ENCODE measurements at places on chromosomes 7 and 10.

GRCh38 chr7:1721047-1721690 is 51.1 kb downstream of the ELFN1 start:
- no peak for DNase-seq

DNA sequence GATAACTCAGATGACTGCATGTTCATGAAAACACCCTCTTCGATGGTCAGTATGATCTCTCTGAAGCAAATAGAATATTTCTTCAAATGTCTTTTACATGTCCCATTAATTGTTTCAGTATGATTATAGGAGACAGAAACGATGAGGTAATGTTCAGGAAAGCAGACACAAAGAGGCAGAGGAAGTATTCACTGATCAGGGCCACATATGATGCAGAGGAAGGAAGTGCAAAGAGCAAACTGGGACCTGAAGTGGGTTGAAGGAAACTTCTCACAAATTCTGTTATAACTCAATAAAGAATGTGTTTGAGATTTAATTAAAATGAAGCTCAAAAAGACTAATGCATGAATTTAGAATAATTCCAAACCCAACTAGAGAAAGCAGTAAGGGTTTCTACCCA is 70.5 kb downstream of the TES start:
- no peak for DNase-seq

DNA sequence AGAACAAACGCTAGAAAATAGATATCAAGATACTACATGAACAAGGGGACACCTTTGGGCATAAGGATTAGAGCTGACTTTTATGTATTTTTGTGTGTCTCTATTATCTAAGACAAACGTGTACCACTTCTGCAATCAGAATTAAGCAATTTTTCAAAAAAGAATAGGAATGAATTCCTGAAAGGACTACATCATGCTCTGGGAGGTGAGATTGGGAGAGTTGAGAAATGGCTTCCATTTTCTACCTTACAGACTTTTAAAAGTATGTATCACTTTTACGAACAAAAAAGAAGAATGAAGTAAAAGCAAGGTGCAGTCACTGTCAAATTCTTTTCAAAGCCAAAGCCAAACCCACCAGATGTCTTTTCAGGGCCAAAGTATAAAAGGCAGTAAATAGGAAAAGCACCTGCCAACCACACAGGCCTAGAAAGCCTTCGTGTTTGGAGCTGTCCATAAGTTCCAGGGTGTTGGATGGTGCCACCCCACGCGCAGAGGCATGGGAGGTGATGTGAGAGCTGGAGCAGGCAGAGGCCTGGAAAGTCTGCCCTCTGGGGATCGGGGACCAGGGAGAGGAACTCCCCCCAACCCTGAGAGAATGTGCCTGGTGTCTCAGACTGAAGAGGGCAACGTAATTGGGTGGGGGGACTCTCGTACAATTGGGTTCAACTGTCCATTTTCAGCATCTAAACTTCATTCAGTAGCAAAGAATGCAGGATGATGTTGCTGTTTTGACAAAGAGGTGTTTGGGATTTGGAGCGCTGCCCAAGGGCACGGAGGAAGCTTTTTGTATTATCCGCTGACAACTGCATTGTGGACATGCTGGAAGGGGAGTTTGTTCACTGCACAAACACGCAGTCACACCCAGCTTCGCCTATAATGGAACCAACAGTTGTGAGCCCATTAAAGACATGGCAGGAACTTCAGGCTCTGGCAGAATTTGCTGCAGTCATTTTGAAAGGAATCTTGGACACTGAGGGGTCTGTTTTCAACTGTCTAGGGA is 17.6 kb upstream of the CTBP2 start:
- DNase-seq, result no peak

- DNase-seq, result no peak
These were observed 89.6 kb downstream of the FOXL3 start for GRCh38 chr7:379456-380138.

DNA sequence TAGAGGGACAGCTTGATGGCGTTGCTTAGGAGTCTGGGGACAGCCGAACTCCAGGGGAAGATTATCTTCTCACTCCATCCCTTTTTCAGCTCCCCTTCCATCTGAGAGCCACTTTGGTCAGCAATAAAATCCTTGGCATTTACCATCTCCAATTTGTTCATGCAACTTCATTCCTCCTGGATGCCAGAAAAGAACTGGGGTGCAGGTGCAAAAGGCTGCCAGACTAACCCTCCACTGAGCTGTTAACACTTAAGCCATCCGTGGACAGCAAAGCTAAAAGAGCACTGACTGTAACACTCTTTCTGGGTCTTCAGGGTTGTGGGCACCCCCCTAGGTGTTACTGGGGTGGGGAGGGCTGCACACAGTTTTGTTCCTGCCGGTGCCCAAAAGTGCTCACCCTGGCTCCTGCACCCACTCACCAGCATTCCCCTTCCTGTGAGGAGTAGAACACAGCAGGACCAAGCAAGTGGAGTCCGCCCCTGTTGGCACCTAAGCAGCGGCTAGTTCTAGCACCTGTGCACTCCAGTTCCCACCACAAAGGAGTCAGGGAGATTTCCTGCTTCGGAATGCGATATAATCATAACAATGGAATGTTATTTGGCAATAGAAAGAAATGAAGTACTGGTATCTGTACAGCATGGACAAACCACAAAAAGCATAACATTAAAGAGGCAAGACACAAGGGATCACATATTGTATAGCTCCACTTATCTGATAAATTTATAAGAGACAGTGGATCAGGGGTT is 95.1 kb downstream of the NPY start:
- no peak for DNase-seq

DNA sequence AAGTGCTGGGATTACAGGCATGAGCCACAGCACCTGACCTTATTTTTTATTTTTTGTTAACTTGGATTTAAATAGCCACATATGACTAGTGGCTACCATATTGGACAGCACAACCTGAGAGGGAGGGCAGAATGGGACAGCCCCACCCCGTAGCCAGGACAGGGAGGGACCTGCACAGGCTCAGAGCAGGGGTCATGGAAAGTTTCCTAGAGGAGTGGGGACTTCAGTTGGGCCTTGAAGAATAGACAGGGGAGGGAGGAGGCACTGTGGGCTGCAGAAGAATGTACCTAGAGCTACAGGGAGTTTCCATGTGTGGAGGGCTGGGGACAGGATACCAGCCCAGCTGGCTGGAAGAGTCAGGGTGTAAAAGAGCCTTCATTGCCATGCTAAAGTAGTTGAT is 8.8 kb downstream of the TRIM8 start:
- no peak for DNase-seq

- DNase-seq, result no peak
These were observed 15.0 kb upstream of the GFRA1 start for GRCh38 chr10:116287906-116288501.

DNA sequence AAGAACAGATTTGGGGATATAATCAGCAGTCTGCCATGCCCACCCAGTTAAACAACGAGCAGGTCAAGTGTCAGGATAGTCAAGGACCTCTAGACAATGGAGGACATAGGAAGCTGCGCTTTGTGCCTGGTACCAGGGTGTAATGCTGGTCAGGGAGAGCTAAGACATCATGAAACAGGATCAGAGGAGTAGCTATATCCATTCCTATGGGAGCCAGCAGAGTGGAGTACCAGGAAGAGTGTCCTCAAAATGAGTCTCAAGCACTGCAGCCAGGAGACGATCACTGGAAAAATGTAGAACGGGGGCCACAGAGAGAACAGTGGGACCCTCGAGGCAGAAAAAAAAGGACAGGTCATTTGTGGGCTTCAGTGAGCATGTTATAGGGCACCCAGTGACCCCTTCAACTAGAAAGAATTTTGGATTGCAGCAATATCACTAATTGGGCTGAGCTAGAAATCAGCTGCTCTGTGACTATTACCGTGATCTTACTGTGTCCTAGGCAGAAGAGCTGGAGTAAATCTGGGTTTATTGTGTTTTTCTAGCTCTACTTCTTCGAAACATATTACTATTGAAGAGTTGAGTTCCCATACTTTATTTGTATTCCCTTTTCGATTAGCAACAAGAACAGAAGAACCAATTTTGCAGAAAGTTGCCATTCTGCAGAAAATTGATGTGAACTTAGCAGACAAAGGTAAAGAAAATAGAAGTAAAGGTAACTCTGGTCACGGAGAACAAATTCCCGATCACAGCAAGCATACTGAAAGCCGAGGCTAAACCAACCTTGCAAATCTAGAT is 319.6 kb downstream of the AHR start:
- DNase-seq, result no peak

GRCh38 chr10:48444266-48444665 is 137.8 kb downstream of the MAPK8 start:
- no peak for DNase-seq

GRCh38 chr10:13883636-13884444 is 297.1 kb downstream of the PRPF18 start:
- DNase-seq, result no peak

DNA sequence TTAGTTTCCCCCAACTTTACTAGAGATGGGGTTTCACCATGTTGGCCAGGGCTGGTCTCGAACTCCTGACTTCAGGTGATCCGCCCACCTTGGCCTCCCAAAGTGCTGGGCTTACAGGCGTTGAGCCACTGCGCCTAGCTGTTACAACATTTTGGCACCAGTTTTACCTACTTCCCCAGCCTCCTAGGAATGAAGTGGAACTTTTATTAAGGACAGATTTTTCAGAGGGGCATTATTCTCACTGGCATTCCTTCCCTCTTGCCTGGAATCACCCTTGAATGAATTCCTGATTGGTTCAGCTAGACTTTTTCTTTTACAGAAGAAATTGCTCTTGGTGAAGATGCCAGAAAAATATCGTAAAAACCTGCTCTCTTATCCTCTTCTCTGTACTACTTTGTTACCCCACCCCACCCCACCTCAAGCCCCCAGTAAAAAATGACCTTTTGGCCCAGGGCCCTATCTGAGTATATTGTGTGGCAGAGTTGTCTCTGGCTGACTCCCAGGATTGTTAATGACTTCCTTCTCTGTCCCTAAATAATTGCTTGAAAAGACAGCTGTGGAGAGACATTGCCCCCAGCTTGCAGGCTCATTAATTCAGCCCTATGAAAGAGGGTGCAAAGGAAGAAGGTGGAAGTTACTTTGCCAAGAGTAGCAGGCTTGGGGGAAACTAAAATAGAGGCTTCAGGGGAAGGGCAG is 189.6 kb downstream of the AUTS2 start:
- DNase-seq, result no peak

DNA sequence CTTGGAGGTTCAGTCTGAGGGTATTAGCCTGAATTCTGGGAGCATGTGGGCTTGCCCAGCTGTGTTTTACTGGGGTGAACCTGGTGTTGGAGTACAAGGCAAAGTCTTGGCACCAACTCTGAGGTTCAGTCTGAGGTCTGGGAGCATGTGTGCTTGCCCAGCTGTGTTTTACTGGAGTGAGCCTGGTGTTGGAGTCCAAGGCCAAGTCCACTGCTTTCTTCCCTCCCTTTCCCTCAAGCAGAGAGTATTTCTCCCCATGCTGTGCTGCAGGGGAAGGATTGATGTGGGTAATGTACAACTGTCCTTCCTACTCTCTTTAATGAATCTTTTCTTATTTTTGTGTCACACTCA is 236.1 kb downstream of the NXPH1 start:
- DNase-seq, result no peak

DNA sequence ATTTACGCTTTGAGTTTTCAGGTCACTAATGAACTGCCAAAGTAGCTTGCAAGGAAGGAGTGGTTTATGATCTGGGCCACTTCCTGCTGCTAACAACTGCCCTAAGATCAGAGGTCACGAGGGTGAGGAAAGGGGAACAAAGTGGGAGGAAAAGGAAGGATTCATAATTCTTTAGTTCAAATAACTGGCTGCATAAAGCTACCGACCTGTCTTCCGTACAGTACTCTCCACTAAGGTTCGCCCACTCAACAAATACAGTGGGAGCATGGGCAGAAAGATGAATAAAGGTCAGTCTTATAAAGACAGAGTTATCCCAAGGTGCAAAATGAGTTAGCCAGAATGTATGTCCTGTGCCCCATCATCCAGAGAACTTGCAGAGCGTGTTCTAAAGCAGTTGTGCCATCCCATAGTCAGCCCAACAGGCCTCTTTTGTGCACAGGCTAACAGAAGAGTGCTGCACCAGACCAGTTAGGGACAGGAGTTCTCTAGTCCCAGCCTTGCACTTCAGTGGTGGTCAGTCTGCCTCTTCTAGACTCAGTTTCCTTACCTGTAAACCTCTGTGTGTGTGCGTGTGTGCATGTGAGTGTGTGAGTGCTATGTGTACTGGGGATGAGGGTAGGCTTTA is 65.9 kb downstream of the CREB3L2 start:
- DNase-seq, result no peak

GRCh38 chr7:48182718-48183369 is 11.6 kb downstream of the ABCA13 start:
- no peak for DNase-seq

DNA sequence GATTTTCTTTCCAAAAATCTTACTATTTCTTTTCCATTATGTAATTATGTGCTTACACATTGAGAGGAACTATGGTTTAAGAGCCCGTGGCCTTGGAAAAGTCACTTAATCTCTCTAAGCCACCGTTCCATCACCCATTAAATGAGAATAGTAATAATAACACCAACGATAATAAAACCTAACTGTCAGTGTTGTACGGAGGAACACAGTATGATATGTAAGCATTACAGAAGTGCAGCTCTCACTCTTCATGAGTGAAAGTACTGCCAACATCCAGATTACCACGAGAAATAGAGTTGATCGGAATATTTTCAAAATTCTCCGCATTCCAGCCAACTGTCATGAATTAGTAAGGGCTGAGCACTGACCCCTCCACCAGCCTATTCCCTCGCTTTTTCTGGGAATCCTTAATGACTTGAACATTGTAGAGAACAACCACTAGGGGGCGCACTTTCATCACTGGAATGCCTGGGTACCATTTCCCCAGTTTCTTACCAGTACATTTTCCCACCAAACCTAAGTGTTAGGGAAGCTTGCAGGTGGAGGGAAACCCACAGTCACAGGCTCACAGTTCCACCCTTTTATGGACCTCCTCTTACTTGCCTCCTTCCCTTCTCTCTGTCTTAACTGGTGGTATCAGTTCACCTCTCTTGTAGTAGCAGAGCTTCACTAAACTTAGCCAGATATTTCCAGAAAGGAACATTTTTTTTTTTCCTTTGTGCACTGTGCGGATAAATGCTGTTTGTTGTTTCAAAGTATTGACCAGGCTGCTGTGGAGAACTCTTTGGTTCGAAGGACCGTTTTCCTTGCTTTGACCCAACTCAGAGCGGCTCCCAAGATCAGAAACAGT is 27.8 kb downstream of the NKX2-3 start:
- peak; percentile 44 for DNase-seq

DNA sequence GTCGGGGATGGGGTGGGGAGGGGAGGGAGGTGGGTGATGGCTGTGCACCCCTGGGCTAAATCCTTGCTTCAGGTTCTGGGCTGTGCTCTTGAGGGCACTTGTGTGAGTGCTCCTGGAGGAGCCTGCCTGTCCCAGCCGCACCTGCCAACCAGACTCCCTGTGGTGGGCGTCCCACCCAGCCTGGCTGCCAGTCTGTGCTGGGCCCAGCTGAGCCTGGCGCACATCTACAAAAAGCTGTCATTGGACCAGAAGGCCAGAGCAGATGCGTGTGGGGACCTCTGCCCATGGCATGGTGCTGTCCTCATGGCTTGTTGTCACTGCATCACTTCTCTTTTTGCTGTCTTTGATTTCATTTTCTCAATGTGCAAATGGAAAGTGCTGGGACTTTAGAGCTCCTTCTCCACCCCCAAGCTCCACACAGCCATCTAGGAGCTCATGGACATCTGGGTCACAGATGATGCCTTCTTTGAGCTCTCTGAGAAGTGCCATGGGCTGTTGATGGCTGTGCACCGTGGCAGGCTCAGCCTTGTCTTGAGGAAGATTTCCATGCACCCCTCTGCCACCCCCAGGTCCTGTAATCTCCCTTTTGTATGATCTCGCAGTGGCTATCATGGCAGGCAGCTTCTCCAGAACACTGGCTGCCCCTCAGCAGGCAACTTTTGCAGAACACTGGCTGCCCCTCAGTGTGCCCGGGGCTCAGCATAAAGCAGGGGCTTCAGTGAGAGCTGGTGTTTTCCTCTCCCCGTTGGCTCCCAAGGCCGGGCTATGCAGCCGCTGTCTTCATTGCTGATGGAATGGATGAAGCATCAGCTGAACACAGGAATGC is 83.9 kb downstream of the ADCY1 start:
- no peak for DNase-seq
